GM23338 (cell line): ENCODE measurements at places on chromosomes 12 and 14.

DNA sequence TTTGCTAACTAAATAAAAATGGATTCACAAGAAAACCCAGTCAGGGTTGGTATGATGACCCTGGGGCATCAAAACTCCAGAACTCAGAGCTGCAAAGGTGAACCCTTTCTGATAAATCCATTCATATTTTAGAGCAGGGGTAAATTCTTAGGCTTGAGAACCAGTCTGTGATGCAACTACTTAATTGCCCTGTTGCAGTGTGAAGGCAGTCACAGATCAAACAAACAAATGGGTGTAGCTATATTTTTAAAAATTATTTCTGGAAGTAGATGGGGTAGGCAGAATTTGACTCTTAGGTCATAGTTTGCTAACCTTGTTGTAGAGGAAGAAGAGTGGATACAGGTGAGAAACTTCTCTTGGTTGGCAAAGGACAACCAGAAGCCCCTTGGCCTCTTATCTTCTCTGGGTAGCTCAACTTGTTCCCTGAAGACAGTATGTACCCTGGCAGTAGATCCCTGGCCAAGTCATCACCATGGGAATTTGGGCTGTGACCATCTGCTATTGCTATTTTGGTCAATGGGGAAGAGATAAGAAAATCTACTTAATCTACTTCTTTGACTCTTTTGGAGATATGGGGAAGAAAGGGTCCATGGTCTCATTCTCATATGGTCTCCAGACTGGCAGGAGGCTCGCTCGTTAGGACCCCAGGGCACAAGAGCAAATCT lies 216.1 kb downstream of the PPM1H start:
- no peak for DNase-seq

GRCh38 chr12:52494100-52494499 lies 1.0 kb upstream of the KRT6A start:
- DNase-seq = no peak

- no peak for DNase-seq
These were observed 38.8 kb upstream of the LRRC10 start for GRCh38 chr12:69649529-69649928.

- DNase-seq = no peak
These were observed 37.4 kb downstream of the CAMKK2 start for GRCh38 chr12:121259074-121259473.

DNA sequence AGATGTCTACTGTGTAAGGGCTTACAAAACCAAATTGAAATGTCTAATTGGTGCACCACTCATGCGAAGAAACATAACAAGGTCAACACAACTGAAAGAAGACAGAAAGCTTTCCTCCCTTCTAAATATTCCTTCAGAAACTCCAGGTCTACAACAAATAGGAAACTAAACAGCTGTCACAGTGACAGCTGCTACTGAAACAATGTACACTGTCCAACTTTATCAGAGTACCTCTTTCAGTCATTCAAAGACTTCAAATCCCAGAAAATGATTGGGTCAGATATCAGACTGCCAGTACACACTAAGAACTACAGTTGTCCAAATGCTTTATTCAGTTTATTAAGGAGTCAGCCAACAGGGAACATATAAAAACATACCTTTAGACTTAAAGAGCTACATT lies 35.2 kb downstream of the CEP128 start:
- no peak for DNase-seq

DNA sequence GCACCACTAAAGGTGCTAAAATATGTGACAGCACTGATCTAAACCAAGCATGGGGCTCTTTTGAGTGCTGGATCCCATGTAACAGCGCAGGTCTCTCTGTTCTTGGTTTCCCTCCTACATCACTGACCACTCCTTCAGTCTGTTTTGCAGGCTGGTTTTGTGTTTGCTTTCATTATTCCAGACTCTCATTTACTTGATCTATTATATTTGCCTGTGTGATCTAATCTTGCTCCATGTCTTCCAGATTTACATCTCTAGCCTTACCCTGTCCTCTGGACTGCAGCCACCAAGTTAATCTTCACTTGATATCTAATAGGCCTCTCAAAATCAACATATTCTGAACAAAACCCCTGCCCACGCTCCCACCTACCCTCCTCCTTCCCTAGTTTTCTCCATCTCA lies 8.6 kb downstream of the GLIPR1 start:
- DNase-seq = no peak

DNA sequence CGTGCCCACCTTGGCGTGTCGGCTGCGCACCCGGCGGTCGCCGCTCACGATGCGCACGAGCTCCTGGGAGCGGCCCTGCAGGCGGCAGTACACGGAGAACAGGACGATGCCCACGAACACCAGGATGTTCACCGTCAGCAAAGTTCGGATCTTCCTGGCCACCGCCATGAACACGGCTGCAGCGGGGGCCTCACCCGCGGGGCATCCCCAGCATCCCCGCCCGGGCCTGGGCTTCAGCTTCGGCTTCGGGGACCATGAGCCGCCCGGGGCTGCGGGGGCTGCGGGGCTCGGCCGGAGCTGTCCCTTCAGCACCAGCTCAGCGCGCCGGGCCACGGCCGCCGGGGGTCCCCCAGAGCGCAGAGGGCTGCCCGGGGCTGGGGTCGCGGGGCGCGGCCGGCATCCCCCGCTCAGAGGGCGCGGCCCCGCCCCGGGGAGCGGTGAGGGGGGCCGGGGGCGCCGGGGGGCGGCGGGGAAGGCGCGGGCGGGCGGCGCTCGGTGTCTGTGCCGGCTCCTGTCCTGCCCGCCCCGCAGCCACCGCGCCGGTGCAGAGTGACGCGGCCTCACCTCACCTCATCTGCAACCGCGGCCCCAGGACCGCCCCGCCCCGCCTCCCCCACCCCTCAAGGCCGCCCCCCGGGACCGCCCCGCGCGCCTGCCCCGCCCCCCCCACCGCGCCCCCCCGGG lies at the start of gene GALNT9:
Gene GALNT9, minus strand, starts transcription at position 554 of the 684 bp plus-strand sequence. Its CDS starts 386 bp downstream, at position 168.
- peak; percentile 80 for DNase-seq

DNA sequence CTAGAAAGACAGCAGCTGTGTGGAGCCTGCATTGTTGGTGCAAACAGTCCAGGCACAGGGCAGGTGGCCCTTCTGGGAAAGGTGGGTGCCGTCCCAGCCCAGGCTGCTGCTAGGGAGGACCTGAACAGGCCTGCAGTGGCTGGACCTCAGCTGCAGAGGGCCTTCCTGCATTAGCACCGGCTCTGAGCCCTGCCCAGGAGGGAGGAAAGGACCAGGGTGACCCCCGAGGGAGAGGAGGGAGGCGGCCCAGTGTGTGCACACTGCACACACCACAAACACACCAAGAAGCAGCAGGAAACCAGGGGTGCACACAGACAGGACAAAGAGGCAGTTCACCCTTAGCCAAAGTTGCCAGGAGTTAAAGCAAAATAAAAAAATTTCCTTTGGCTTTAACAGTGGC lies 8.0 kb upstream of the PGAM5 start:
- peak; percentile 21 for DNase-seq

- no peak for DNase-seq
These were observed 382.5 kb upstream of the TMTC1 start for GRCh38 chr12:30166006-30166795.

DNA sequence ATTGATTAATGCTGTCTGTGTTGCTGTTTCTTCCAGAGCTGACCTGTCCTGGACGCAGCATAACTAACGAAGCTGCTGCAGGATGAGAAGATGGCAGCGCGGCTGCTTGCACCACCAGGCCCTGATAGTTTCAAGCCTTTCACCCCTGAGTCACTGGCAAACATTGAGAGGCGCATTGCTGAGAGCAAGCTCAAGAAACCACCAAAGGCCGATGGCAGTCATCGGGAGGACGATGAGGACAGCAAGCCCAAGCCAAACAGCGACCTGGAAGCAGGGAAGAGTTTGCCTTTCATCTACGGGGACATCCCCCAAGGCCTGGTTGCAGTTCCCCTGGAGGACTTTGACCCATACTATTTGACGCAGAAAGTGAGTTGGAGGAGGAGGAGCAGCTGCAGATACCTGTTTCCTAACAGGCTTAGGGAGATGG lies 71.7 kb downstream of the SCN8A start:
- no peak for DNase-seq

- DNase-seq = no peak
These were observed 122.9 kb downstream of the PPHLN1 start for GRCh38 chr12:42448841-42449240.

DNA sequence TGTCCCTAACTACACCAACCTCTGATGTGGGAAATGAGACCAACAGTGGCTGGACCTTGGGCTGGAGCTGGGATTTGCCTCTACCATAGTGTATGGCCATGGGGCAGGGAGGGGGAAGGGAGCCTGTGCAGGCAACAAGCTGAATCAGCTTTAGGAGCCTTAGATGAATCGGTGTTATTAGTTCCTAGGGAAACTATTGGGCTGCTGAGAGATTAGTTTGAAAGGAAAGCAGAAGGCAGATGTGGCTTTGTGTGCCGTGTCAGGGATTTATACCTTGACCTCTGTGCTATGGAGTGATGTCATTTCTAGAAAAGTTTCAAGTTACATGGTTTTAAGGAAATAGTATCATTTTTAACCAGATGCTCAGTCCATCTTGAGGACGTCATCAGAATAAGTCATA lies 19.5 kb upstream of the GAS2L3 start:
- peak; percentile 10 for DNase-seq

DNA sequence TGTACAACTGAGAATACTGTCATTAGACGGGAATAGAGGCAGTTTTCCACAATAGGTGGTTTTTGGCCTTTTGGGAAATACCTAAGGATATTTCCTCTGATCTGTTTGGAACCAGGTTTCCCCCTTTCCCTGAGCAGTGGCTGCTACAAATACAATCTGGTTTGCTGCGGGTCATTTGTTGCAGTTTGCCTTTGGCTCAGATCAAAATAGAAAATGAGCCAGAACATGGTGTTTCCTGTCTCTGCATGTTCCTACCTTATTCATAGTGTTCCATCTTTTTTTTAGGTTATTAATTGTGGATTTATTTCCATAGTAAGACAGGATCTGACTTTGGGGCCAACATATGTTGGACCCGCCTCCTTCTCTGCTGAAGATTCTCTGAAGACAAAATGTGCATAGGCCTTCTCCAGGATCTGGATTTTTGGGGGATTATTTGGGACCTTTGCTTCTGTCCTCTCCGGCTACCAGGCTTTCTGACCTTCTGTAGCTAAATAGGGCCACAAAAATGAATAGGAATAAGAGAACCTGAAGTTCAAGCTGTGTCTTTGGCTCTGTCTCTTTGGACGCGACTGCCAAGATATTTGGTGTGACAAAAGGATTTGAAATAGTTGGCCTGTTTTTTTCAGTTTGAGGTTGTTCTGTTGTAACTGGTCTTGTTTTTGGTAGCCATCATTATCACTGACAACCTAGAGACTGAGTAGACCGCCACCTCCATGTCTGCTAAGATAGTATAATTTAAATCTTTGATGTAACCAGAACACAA lies 146.9 kb downstream of the PRKCH start:
- DNase-seq = no peak

DNA sequence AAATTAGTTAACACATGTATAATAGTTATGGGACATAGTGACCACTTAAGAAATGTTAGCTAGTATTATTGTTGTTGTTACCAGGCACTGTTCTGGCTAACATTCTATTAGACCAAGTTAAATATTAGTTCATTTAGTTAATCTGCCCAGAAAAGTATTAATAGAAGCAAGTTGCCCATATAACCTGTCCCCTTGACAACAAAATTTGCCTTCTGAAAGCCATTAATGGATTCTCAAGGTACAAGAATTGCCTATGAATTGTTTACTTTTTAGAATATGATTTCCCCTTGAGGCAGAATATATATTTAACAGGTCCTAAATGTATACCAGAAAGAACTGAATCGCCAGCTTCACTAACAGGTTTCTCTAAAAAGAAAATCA lies 167.3 kb upstream of the TMCC3 start:
- DNase-seq = no peak

DNA sequence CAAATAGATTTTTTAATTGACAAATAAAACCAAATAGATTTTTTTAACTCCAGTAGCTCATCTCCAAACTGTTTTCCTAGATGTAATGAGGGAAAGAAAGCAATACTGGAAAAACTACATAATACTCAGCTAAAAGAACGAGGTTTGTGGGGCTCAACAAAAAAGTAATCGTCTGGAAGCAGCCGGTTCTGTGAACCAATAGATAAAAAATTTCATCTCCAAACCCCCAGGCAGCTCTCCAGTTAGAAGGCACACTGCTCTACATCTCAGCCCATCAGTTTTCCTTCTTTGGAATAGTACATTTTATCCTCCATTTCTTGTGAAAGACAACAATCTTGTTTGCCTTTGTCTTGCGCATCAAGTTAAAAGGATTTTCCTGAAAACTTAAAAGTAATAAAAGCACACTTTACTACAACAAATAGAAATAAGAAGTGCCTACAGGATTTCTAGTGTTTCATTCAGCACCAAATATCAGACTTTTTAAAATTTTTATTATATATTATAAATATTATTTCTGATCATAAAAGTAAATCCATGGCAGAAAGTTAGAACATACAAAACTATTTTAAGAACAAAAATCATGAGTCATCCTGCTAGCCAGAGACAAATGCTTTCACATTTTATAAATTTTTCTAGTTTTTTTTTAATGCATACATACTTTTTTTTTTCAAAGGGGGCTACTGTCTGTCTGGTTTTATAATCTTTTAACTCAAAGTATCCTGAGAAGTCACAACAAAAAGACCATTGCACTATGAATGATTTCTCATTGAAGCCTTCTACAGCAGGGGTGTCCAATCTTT lies 67.7 kb downstream of the EPS8 start:
- no peak for DNase-seq

DNA sequence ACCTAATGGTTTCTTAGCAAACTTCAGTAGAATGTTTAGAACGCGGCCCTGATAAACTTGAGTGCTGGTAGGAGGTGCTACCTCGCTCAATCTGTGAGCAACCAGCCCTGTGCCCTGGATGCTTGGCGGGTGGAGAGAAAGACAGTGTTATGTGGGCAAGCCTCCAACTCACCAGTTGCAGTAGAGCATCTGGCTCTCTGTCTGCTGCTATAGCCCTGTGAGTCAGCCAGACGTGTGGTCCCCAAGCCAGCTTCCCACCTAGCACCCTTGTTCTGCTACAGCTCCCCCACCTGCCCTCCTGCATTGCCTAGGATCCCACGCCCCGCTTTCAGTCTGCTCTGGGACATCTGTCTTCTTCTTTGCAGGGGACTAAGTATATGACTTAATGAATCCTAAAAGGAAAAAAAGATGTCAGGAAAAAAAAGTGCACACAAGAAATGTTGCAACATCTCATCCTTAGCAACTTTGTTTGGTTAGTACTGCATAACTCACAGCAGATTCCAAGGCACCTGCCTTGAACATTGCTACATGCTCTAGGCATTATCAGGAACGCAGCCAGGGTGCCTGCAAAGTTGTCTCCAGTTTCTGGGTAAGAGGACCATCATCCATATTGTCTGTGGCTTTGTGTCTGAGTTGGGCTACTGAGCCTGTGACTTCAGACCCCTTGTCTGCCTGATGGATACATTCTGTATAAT lies 13.6 kb downstream of the SNRNP35 start:
- DNase-seq = no peak

DNA sequence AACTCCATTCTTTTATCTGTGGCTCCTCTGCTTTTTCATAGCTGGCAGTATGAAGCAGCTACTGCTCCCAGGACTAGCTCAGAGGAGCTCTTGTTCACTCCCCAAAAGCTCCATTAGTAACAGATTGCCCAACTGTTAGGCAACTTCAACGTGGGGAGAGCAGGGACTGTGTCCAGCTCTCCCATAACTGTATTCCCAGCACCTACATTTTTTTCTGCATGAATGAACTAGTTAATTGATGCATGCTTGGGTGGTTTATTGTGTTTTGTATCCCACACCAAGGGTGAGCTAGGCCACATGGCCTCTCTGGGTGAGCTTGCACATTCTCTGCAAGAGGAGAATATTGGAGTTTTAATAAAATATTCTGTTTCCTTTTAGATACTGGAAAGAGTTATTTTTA lies 15.2 kb downstream of the STON2 start:
- DNase-seq = no peak

- no peak for DNase-seq
These were observed 19.4 kb upstream of the EIF5 start for GRCh38 chr14:103314496-103315277.

GRCh38 chr14:20327005-20327869 lies 5.8 kb downstream of the CCNB1IP1 start:
- peak; percentile 77 for DNase-seq
